ENCODE measurements at places on chromosomes 3 and 15.

DNA sequence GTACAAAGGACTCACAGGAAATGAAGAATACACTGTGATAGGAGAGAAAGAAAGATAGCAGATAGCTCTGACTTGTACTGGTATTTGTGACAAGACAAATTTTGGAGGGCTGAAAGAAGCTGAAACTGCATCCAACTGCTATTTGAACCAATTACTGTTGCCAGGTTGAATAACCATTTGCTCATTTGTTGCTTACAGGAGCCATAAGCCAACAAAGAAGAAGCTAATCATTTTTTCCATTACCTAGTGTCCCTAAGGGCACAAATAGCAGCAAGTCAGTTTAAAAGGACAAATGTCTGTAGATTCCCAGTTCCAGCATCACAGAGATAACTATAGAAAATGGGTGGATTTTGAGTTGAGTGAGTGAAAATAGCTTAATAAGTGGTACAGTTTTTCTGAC lies 376.9 kb upstream of the ARPP21 start:
- DNase-seq: no peak

GRCh38 chr3:55329849-55330248 lies 157.3 kb downstream of the WNT5A start:
- DNase-seq: no peak

GRCh38 chr3:105398437-105398836 lies 31.7 kb downstream of the ALCAM start:
- DNase-seq: no peak

- DNase-seq: no peak
Observed at GRCh38 chr15:51262463-51262862, 75.9 kb downstream of the CYP19A1 start.

- no peak for DNase-seq
Observed at GRCh38 chr3:156610154-156610553, 55.2 kb upstream of the SSR3 start.

DNA sequence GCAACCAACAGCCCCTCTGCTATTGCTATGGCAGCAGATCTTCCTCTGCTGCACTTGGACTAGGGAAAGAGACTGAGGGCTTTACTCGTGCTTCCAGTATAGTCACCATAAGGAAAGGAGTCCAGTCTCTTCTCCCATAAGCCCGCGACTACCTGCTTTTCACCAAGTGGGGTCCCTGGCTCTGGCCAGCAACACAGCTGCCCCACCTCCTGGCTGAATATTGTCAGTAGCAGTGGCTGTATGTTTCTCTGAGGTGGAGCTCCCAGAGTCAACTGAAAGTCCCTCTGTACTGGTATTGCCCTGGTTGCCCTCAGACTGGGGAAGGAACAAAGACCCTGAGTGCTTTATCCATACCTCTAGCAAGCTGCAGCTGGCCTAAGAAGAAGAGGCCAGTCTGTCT lies 719.6 kb downstream of the SQOR start:
- no peak for DNase-seq

- no peak for DNase-seq
Observed at GRCh38 chr3:87082796-87083440, 92.0 kb upstream of the VGLL3 start.

DNA sequence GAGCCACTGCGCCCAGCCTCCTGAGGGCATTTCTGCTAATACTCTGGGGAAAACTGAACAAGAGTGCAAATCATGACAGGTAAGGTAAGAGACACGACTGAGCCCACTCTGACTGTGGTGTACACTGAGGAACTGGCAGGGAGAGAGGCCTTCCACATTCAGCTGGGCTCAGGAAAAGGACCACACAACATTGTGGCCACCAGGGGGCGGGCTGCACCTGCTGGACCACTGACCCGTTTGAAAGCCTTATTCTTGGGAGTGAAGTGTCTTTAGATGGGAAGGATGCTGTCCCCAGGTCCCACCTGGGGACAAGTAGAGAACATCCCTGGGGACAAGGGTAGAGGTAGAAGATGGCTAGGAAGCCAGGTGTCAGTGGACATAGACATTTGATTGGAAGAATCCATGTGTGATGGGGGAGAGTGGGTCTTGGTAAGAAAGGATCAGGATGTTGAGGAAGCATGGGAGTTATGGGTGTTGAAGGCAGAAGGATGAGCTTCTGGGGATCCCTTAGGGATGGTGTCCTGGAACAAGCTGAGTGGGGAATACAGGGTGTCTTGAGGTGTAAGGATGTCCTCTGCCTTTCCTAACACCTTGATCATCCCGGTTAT lies 6.2 kb upstream of the CTDSPL start:
- DNase-seq: no peak

DNA sequence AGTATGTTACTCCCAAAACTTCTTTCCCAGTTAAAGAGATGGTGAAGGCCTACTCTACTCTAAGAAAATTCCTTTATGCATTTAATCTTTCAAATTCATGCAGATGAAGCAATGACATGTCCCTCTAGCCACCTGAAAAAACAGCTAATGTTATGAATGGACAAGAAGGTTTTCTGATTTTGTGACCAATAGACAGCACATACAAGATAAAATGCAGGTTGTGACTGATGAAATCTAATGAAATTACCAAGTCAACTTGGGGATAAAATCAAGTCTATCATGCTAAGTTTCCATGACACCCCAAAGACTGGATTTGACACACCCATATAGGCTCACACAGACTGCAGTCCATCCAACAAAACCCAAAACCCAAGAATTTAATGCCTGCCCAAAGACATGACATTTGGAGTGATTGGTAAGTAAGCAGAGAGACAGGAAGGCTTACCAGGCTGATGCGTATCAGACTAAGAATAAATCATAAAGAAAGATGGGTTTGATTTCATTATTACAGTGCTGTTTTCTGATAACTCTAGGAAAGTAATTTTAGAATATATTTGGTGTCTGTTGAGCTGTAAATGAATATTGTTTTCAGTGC lies 26.4 kb downstream of the CD47 start:
- DNase-seq: no peak

DNA sequence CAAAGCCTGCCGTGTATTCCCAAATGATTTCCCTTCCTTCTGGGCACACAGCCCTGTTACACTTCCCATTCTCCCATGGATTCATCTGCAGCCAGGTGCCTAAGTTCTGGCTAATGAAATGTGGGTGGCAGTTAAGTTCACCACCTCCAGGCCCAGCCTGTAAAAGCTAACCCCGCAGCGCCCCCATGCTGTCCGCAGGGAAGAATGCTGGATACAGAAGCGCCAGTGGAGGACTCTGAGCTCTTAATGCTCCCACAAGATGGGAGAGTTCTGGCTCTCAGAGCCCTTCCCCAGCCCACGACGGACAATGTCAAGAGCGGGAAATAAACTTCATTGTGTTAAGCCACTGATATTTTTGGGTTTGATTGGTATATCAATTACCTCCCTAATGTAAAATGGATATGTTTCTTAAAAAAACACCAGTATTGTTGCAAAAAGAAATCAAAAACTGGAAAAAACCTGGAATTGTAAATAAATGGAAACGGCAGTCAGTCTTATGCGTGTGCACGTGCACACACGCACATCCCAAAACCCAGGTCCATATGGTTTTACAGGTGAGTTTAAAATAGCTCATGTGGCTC lies 37.7 kb upstream of the FGD5 start:
- no peak for DNase-seq

GRCh38 chr15:27091270-27091940 lies 120.4 kb downstream of the GABRG3 start:
- DNase-seq: no peak

DNA sequence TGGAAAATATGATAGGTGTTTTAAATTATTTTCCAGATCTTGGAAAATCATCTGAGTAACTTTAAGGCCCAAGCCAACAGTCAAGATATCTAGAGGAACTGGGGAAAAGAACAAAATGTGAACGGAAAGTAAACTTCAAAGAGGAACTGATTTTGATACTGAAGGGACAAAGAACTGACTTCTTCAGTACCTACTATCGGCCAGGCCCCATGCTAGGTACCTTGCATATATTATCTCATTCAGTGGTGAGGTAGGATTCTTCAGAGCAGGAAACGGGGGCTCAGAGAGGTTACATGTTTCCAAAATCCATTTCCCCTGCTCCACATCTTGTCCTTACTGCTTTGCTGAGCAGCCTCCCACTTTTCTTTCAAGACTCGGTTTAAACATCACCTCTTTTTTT lies 9.8 kb upstream of the ZNF710 start:
- no peak for DNase-seq

DNA sequence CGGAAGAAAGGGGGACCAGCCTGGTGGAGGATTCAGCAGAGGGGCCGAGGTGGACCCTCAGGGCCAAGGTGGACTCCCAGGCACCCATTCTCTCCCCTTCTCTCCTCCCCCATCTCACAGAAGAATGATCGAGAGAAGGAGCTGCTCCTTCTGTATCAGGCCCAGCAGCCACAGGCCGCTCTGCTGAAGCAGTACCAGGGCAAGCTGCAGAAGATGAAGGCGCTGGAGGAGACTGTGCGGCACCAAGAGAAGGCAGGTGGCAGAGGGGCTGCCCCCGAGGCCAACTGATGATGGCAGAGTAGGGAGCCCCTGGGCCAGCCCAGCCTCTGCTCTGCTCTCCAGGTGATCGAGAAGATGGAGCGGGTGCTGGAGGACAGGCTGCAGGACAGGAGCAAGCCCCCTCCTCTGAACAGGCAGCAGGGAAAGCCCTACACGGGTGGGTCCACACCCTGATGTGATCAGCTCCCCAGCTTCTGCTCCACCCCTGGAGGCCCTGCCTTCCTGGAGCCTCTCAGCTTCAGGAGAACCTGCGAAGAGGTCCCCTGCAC lies 36.5 kb downstream of the CYP11A1 start:
- DNase-seq: no peak

GRCh38 chr3:137766876-137767537 lies 2.9 kb downstream of the SOX14 start:
- no peak for DNase-seq

- no peak for DNase-seq
Observed at GRCh38 chr3:42690191-42690590, 4.9 kb downstream of the KLHL40 start.

DNA sequence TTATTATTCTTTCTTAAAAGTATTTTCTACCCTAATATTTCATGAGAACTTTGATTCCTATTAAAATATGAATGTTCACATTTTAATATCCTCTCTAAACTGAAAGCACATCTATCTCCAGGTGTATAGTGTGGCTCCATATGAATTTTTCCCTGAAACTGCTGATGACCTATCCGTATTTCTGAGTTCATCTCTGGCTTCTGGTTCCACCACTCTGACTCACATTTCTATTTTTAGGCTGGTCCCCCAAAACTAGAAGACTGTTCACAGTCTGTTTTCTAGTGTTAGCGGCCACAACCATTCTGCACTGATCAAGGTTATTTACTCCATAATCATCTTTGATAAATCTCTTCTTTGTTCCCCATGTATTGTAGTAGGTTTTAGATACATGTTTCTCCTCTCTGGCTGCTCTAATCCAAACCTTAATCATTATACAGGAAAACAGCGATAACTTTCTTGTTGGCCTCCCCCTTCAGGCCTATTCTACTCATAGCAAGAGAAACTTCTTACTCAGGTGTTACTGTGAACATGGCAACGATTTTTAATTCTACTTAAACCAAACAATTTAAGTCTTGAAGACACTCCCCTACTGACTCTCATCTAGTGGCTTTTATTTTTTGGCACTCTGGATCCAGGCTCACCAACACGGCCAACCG lies 12.8 kb downstream of the ADPGK start:
- DNase-seq: no peak

- no peak for DNase-seq
Observed at GRCh38 chr3:32121137-32121536, 14.7 kb downstream of the GPD1L start.

DNA sequence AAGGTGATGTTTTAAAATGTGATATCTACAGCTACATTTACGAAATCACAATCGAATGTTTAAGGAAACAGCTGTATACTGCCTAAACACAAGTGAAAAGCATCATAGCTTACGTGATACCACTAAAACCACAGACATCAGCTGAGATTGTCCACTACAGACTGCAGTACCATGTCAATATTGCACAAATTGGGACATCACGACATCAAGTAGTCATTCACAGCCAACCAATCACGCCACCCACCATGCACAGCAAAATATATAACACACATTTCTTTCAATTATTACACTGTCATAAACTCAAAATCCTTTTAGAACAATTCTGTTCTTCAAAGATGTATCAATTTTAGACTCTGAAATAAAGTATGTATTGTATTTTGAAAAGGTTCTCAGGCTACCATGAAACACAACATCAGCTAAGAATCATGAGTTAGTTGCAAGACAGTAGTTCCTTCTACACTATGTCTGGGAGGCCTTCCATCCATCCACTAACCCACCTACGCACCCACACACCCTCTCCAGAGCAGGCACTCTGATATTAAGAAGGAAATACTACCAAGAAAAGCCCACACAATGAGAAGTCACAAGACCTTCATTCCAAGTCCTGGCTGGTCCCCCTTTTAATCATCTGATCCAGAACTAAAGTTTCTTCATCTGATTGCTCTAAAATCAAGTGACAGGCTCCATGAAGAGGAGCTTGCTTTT lies 3.1 kb downstream of the DMXL2 start:
- no peak for DNase-seq

GRCh38 chr3:131026321-131027151 lies at the start of the genes ASTE1 and NEK11:
ASTE1 (minus strand) TSS chr3:131026825; CDS start chr3:131025306, 1,519 bp downstream.
NEK11 (plus strand) TSS chr3:131026877; CDS start chr3:131029709, 2,832 bp downstream.
- DNase-seq: peak; percentile 93

DNA sequence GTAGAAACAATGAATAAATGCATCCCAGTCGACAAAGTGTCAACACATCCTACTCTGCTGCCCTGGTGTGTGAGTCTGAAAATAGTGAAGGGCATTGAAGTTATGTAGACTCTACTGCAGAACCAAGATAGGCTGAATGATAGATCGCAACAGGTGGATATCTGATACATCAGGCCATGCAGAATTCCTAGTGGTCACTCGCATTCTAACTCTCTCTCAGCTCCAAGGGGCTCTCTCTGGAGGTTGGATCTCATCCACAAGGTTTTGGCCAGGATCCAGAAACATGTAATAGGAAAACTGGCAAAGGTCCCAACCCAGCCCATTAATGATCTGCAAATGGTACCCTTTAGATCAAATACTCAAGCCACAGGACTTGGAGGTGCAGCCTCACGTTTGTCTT lies 514.1 kb downstream of the MAGI1 start:
- peak; percentile 24 for DNase-seq
